Activated CD4-positive, alpha-beta T cell treated with anti-CD3 and anti-CD28 coated beads, Interleukin-2, amount 10 ng/mL, durations not matched to agents 7 days and 5 days (primary cell): ENCODE measurements at places on chromosomes 1 and 21. TPM values are rescaled to one million over a fixed set of nuclear protein-coding genes. Genes with fewer than 3 reads are reported as not detected.

GRCh38 chr1:112527266-112528010 lies 18.7 kb downstream of the WNT2B start:
- DNase-seq: no peak
- no peaks in the 10 kb centered on the region for H3K4me1 ChIP-seq
- no peaks in the 10 kb centered on the region for H3K36me3 ChIP-seq

DNA sequence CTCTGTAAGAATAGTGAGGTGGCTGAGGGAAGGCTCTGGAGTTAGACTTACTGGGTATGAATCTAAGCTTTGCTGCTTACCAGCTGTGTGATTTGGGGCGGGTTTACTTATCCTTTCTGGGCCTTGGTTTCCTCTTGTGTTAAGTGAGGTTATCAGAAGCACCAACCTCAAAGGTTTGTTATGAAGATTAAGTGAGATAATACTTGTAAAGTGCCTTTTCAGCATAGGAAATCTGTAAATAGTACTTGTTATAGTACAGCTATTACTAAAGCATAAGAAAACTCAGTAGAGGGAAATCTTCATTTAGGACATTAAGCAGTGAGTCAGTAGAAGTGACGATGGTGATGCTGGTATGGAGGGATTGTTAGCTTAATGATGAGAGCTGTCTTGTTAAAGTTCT lies 12.1 kb downstream of the HHAT start:
- peak overlapping the region; percentile 39 for H3K27ac ChIP-seq
- no peaks in the 10 kb centered on the region for H3K36me3 ChIP-seq
- H3K27me3 ChIP-seq: peaks cover 12% of the 10 kb centered on the region
- no peak for DNase-seq
- H3K4me1 ChIP-seq: peaks cover 22% of the 10 kb centered on the region

GRCh38 chr1:39960431-39960958 lies 5.5 kb downstream of the MFSD2A start:
- peak; percentile 45 for DNase-seq
- H3K36me3 ChIP-seq: no peaks in the 10 kb centered on the region
- H3K27me3 ChIP-seq: no peaks in the 10 kb centered on the region

DNA sequence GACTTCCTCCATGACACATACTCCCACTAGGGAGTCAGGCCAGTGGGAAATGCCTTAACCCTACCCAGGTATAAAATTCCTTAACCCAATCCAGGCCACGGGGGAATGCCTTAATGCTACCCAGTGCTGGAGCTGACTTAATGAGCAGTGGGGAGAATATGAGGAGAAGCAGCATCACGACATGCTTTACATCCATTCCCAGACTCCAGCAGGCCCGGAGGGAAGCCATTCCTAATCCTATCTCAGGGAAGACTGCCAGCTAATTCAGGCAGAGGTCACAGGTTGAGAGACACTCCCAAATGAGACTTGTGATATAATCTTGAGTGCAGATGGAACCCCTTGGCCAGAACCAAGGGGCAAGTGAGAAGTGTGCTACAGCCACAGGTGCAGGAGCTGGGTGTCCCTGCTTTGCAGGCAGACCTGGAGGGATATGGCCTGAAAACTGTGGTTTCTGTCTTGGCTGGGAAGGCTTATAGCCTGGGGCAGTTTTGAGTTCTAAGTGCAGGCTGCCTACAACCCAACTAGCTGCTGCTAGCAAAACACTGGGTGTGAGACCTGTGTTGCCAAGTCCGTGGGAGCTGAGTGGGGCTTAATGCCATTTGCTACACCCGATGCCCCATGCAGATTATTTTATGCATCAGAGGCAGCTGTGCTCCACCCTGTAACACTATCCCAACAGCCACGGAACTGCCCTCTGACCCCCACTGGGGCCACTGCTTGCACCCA lies 45.1 kb upstream of the GUCA2A start:
- H3K27me3 ChIP-seq: no peaks in the 10 kb centered on the region
- peaks cover 65% of the 10 kb centered on the region for H3K36me3 ChIP-seq
- H3K4me3 ChIP-seq: no peak overlapping the region
- no peak overlapping the region for H3K27ac ChIP-seq
- DNase-seq: no peak

TENT5C gene
- 13.7 TPM for total RNA-seq

HCRTR1 gene
- total RNA-seq: not detected

LEMD1 gene
- 0.52 TPM for total RNA-seq

C1orf210 gene
- not detected for total RNA-seq
